ENCODE measurements at places on chromosomes 5 and 9. TPM values are rescaled to one million over a fixed set of nuclear protein-coding genes. Genes with fewer than 3 reads are reported as not detected.

PLAC8L1 gene
- total RNA-seq = 0.94 TPM

LECT2 gene
- total RNA-seq = not detected

DNA sequence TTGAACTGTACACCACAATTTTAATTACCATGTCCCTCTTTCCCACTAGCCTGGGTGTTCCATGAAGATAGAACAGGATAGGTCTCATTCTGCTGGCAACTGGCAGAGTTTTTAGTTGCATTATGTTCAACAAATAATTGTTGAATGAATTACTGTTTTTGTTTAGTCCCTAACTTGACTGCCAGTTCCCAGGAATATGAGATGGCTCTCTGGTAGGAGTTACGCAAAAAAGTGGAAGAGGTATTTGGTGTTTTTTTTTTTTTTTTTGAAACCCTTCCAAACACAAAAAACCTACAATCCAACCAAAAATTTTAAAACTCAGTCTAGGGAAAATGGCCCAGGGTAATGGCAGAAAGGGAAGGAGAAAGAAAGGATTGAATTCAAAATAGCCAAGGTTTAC, 153.6 kb downstream of the GNAQ start:
- H3K4me3 ChIP-seq = no peak overlapping the region
- peaks cover 16% of the 10 kb centered on the region for H3K4me1 ChIP-seq
- DNase-seq = no peak
- H3K27ac ChIP-seq = no peak overlapping the region

DNA sequence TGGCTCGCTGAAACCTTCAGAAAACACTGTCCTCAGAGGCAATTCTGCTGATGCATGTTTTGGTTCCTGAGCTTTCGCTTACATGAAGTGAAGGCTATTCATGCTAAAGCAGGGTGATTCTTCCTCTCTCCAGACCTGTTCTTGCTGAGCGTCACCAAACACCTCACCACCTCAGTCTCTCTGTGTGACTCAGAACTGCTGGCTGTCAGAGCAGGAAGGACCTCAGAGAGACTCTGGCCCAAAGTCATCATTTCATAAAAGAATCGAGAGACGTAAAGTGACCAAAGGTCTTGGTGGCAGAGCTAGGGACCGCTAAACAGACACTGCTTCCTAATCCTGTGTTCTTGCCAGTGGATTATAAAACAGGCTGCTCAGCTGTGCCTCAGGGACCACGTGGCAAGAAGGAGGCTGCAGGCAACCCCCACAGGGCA, 73.8 kb downstream of the LHFPL2 start:
- no peak overlapping the region for H3K27ac ChIP-seq
- peaks cover 11% of the 10 kb centered on the region for H3K27me3 ChIP-seq
- no peaks in the 10 kb centered on the region for H3K4me1 ChIP-seq
- no peak overlapping the region for H3K4me3 ChIP-seq
- H3K36me3 ChIP-seq = no peaks in the 10 kb centered on the region

DNA sequence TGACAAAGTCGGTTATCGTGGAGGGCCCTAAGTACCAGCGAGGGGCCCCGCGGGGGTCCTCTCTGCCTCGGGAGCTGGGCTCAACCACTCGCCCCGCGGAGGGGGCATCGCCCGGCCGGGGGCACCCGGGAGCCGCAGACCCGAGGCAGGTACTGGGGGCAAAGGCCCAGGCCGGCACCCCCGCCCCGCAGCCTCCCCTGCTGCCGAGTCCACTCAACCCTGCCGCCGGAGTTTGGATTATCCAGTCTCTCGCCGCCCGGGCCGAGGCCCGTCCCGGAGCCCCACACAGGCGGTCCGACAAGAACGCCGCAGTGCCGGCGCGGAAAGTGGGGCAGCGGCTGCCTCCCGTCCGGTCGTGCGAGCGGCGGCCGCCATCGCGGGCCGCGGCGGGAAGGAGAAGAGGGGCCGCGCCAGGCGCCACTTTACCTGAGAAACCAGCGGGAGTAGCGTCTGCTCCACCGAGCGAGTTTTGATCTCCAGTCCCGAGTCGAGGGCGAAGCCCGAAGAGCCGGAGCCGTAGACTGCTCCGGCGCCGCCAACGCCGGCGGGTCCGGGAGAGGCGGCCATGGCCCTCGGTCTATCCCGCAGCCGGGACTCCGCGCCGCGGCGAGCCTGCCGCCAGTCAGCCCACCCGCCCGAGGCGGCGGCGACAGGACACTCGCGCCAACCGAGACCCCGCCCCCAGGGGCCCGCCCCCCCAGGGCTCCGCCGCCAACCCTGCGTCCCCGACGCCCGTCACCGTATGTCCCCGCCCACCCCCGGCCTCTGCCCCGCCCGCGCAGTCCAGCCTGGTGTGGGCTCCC, at the start of gene CTNNAL1:
CTNNAL1 (minus strand) TSS at position 624 of the 803 bp plus-strand sequence; CDS start at position 567, 57 bp downstream.
- DNase-seq = peak; percentile 93
- H3K27ac ChIP-seq = peak within 1 kb of the TSS; percentile 76
- no peaks in the 10 kb centered on the region for H3K27me3 ChIP-seq
- peaks cover 17% of the 10 kb centered on the region for H3K4me1 ChIP-seq
- peak within 1 kb of the TSS; percentile 98 for H3K4me3 ChIP-seq

DNA sequence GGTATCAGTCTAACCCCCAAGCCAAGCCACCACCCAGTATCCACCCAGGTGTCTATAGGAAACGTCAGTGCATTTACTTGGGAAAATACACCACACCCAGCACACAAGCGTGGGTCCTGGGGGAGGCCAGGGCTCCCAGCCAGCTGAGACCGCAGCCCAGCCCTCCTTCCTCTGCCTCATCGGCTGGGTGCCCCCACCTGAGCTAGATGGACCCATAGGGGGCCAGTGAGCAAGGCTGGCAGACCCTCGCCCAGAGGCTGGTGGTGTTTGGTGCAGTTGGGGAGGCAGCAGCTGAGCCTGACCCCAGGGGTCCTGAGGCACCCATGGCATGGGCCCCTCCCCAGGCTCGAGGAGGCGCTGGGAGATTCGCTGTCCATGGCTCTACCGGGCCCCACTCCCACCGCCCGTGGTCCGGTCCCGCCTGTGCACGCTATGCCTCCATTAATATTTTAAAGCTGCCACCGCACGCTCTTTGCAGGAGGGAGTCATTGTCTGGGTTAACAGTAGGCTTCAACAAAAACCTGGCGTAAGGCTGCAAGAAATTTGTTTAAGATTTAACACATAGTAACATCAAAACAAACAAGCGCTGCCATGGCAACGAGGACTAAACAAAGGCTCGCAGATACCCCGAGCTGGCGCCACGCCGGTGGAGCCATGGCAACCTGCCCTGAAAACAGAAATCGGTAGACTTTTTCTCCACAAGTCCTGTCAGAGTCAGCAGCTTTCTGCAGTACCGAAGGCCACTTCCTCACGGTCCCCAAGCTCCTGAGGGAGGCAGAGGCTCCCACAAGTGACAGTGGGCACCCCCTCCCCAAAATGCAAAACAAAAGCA, 20.6 kb downstream of the TPPP start:
- peak overlapping the region; percentile 97 for H3K27ac ChIP-seq
- H3K4me1 ChIP-seq = peaks cover 18% of the 10 kb centered on the region
- no peaks in the 10 kb centered on the region for H3K27me3 ChIP-seq
- DNase-seq = peak; percentile 76
- peaks cover 5% of the 10 kb centered on the region for H3K36me3 ChIP-seq
